ENCODE measurements at places on chromosomes 3 and 15.

DNA sequence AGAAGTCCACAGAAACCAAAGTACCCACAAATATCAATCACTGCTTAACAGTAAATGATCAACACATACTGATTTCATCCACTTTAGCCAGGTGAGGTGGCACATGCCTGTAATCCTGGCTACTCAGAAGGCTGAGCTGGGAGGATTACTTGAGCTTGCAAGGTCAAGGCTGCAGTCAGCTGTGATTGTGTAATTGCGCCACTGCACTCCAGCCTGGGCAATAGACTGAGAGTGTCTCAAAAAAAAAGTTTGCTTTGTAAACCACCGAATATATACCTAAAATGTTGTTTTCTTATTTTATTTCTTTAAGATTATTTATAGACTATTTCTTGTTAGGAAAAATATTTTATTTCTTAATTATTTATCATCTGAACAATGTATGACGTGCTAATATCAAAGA is 8.7 kb upstream of the ATP13A4 start:
- DNase-seq = no peak

GRCh38 chr3:23071758-23072157 is 131.4 kb upstream of the UBE2E2 start:
- DNase-seq = no peak

- DNase-seq = no peak
Observed at GRCh38 chr3:44529927-44530326, 25.1 kb upstream of the ZKSCAN7 start.

DNA sequence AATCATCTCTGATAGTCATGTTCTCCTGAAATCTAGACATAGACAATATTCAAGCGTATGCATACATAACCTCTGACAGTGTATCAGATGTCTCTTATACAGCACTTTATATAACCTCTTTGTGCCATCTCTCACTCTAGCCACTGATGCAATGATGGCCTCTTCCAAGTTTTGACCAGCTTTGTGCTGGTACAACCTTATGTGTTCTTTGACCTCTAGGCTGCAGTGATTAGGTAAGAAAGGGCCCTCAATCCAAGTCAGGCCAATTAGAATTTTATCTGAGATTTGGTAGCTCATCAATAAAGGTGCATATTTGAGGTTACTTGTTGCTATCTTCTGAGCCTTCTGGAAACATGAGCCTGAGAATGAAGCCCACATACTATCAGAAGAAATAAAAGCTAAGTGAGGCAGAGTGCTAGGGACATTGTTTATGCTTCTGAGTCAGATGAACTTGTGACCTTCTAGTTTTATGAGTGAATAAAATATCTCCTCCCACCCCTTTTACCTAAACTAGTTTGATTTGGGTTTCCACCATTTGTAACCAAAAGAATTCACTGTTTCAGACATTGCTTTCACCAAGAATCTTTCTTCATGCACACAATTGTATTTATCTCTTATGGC is 283.2 kb upstream of the SUCLG2 start:
- DNase-seq = no peak

DNA sequence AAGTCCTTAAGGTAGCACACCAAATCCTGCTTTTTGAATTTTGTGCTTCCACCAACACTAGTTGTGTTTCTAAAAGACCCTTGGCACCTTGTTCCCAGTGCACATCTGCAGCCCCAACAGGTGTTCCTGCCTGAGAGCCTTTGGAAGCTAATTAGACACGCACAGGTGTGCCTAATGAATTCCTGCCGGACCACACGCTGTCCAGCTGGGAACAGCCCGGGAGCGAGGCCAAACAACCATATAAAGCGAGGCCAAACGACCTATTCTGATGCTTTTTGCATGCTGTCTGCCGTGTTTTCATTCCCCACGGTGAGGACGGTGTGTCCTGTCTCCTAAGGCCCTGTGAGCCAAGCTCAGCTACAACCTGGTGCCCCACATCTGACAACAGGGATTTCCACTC is 99.5 kb downstream of the ATG7 start:
- no peak for DNase-seq

DNA sequence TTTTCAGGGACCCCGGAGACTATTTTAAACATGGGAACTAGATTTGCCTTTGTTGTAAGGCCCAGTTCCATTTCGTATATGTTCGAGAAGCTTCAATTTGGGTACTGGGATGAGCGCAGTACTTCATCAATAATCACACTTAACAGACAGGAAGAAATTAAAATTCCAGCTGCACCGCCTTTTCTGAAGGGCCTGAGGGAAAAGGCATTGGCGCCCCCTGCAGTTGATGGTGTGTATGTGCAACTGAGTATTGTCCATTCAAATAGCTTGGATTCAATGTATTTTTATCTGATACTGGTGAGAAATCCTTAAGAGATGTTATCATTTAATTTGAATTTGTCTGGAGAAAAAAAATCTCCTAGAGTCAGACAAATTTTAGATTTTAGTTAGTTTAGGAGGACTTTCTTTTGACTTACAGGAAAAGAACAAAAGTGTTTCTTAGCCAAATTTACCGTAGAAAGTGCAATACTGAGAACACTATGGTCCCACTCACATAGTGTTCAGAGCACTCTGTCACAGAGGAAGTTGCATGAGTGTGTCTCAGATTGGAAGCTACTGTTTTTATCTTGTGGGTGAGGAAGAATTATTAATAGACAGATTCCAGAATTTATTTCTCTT is 5.4 kb upstream of the ALDH1A2 start:
- DNase-seq = peak; percentile 44

GRCh38 chr3:180199417-180199995 is 162.8 kb upstream of the PEX5L start:
- no peak for DNase-seq

DNA sequence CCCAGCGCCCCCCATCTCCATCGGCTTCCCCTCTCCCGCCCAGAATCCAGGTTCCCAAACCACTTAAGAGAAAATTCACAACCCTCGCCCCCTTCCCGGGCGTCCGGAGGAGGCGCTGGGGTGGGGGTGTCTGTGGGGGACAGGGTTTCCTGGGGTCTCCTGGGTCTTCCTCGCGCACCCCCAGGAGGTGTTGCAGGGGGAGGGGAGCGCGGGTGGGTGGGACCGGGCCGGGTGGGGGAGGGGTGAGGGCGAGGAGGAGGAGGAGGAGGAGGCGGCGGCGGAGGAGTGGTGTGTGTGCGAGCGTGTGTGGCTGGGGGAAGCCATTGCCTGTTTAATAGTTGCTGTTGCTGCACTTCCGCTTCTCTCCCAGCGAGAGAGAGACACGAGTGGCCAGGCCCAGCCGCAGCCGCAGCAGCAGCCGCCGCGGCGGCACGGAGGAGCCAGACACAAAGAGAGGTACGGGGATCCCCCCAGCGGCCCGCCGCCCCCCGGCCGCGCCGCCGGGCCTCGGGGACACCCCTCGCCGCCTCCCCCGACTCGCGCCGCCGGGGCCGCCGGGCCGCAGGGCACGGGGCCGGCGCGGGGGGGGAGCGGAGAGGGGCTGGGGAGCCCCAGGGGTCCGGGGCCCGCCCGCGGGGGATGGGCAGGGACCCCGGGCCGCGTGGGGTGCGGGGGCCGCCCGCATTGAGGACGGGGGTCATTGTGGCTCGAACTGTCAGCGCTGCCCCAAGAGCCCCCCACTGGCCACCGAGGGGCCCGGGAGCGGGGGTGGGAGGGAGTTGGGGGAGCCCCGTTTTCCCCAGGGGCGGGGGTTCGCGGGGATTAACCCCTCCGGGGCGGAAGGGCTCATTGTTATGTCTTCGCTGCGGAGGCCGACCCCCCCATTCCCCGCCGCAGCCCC is at the start of gene UBE2E1:
Gene UBE2E1 (plus strand): TSS at position 323 of the 901 bp plus-strand sequence. CDS start 1,315 bp downstream, outside the sequence.
- peak; percentile 86 for DNase-seq

DNA sequence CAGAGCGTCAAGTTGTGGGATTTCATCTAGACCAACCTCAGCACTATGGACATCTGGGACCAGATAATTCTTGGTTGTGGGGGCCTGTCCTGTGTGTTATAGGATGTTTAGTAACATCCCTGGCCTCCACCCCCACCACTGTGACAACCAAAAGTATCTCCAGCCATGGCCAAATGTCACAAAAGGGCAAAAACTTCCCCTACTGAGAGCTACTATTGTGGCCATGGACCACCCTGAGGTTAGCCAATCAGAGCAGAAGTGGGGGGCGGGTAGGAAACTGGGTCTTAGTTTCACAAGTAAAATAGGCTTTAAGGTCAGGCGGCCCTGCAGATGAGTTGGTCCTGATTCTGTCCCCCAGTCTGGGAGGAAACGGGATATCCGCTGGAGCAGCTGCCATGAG is 25.4 kb downstream of the KIF7 start:
- DNase-seq = no peak

- DNase-seq = no peak
Observed at GRCh38 chr3:72768936-72769335, 79.3 kb downstream of the SHQ1 start.

GRCh38 chr3:4985330-4986174 is 6.3 kb downstream of the BHLHE40 start:
- peak; percentile 57 for DNase-seq

GRCh38 chr3:173747427-173747826 is 349.9 kb downstream of the NLGN1 start:
- no peak for DNase-seq

DNA sequence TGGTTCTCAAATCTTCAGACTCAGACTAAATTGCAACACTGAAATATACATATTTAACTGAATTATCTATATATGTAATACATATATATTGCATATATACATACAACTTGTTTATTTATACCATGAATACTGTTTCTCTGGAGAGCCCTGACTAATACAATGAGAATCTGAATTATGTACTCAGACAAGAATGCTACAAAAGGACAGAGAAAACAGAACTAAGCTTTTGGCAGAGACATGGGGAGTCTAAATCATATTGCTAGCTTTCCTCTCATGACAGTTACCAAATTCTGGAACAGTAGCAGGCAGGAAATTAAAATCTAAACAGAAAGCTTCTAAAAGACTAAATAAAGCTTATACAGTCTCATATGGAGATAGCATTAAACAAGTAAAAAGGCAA is 142.4 kb upstream of the KCNMB2 start:
- DNase-seq = no peak

DNA sequence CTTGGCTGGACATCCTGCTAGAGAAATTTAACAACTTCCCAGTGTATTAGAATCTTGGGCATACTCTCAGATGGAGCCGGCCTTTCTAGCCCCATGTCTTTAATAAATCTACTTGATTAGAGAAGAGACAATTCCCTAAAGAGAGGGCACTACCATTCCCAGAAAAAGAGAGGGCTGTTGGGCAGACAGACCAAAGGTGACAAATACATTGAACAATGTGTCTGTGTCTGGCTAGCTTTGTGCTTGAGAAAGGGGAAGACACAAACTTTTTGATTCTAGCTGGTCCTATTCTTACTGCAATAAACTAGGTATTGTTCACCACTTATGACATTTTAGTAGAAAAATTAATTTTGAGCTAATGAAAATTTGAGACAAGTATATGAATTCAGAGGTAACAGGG is 57.7 kb downstream of the DUT start:
- no peak for DNase-seq

- no peak for DNase-seq
Observed at GRCh38 chr3:152244517-152244888, 24.2 kb upstream of the MBNL1 start.

GRCh38 chr3:31027191-31027761 is 132.8 kb upstream of the GADL1 start:
- no peak for DNase-seq

- no peak for DNase-seq
Observed at GRCh38 chr15:67976506-67977073, 77.5 kb upstream of the PIAS1 start.

DNA sequence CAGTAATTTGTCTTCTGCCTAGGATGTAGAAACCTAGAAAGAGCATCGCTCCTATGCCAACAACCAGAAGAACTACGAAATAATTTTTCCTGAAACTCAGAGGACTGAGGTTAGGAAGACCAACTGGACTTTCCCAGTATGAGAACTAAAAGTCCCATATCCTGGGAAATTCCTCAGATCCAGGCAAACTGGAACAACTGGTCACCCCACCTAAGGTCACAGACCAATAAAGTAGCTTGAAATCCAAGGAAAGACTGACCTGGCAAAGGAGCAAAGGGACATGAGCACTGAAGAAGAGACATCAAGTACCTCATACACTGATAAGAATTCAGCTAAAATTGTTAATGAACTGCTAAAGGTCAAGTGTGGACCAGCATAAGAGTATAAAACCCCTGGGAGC is 6.6 kb downstream of the RPL39L start:
- DNase-seq = no peak

DNA sequence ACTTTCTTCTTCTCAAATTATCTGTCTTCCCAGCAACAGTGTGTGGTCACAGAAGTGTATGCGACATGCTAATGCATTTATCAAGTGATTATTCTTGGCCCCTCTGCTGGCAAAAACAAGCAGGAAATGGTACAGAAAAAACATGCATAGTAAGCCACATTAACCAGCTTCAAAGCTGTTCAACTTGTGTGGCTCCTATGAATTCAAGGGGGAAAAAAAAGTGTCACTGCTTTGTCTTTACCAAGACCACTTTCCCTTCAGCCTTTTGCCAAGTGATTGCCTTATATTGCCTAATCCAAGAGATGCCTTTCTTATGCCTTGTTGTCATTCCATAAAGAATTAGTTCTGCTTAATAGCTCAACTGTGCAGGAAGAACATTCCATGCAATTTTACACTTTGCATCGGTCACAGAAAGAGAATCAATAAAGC is 39.1 kb downstream of the PRTG start:
- DNase-seq = no peak

DNA sequence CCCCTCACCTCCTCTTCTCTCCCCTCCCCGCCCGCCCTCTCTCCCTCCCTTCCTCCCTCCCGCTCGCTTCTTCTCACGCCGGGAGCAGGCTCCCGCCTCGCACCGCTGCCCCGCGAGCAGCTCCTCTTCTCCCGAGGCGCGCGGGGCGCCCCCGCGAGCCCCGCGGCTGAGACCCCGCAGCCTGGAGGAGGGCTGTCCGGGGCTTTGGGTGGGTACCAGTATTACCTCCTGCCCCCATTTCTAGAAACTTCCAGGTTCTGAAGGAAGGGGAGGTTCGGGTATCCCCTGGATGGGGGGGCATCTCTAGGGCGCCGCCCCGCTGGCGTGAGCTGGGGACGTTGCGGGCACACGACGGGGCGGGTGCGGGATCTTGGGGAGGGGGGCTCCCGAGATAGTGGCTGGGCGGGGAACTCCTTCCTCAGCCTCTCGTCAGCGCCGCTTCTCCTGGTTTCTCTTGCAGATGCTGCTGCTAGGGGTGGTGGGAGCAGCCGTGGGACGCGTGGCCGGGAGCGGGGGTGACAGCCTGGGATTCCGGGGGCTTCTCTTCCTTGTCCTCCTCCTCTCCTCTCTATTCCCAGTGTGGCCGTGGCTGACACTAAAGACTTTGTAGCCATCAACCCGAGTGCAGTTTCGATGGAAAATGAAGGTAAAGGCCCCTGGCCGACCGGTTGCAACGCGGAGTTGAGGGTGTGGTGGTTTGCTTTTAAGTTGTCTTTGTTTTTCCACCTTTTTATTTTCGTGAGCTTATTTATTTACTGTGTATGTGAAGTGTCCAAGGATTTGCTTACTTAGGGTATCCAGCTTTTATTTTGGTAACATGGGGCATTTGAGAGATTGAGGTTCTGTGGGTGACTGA is 474 bp downstream of the ATP2C1 start:
- peak; percentile 57 for DNase-seq
